Stimulated activated CD4-positive, alpha-beta T cell treated with anti-CD3 and anti-CD28 coated beads, Interleukin-15, amount 100 ng/mL, for 1 hour (primary cell): ENCODE measurements at places on chromosomes 7 and 10.

GRCh38 chr10:118596426-118597124 lies 1.1 kb upstream of the PRLHR start:
- no peak for DNase-seq

- DNase-seq: no peak
These were observed 1.7 kb downstream of the PLEKHS1 start for GRCh38 chr10:113753020-113753692.

DNA sequence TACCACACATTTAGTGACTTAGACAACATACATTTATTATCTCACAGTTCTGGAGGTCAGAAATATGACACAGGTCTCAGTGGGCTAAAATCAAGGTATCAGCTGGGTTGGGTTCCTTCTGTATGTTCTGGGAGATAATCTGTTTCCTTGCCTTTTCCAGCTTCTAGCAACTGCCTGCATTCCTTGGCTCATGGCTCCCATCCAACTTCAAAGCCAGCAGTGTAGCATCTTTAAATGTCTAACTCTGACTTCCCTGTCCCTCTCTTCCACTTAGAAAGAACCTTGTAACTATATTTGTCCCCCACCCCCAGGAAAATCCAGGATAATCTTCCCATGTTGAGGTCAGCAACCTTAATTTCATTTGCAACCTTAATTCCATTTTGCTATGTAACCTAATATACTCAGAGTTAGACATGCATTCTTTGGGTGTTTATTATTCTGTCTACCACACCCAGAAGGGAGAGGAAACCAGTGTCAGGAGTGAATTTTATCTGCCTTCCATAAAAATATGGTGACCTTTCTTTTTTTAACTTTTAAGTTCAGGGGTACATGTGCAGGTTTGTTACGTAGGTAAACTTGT lies 57.3 kb upstream of the SMIM30 start:
- no peak for DNase-seq

- no peak for DNase-seq
These were observed 42.2 kb upstream of the LAMB1 start for GRCh38 chr7:108045154-108045553.

DNA sequence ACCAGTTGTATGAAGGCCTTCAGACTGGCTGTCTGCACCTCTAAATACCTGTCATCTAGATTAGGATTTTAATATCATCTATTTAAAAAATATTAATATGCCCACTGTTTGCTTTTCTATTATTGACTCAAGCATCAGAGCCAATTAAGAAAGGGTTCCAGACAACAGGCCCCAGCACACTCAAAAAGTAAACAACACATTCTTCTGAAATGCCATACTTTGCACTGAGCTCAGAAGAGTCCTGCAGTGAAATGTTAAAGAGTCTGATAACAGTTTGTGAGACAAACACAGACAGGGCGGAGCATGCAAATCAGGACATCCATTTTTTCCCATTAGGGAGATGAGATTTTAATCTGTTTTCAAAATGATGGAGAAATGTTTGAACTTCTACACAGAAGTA lies 45.9 kb upstream of the KLF6 start:
- DNase-seq: no peak

DNA sequence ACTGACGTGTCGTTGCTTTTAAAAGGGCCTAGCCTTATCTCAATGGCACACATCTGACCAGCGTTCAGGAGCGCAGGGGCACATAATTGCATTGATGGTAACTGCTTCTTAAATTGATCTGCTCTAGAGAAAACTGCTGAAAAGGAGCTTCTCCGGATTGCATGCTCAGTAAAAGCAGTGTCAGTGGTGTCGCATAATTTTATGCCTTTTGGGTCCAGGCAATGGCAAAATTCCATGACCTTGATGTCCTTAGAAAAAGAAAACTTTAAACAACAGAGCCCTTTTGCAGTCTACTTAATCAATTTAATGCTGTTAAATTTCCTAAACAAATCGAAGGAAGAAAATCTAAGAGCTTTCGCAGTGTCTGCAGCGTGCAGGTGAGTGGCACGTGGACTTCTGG lies 75.7 kb downstream of the PTPRE start:
- no peak for DNase-seq

DNA sequence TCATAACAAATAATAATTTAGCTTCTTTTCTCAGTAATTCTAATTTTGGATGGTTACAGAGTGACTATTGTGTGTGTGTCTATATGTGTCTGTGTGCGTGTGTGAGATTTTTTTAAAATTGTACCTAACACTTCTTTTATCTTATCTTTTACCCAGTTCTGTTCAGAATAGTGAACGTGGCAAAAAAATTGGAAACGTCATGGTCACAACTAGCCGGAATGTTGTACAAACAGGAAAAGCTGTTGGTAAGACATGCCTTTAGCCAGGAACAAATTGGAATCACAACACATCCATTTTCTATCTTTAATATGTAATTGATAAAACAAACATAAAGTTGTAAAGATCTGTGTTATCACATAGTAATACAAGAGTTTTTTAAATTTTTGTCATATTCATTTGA lies 85.4 kb downstream of the AVL9 start:
- no peak for DNase-seq

DNA sequence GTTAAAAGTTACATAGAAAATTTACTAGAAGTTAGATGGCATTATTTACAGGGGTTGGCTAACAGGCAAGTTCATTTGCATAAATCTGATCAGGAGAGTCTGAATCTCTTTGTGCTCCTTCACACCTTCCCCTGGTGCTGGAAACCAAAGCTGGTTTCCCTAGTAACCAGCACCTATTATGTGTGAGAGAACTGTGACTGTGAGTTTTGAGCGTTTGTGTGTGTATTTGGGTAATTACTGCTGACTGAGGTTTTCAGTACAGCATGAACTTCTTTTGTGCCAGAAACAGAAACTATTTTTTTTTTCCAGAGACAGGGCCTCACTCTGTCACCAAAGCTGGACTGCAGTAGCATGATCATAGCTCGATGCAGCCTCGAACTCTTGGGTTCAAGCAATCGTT lies 10.3 kb upstream of the IFIT1B start:
- DNase-seq: no peak

DNA sequence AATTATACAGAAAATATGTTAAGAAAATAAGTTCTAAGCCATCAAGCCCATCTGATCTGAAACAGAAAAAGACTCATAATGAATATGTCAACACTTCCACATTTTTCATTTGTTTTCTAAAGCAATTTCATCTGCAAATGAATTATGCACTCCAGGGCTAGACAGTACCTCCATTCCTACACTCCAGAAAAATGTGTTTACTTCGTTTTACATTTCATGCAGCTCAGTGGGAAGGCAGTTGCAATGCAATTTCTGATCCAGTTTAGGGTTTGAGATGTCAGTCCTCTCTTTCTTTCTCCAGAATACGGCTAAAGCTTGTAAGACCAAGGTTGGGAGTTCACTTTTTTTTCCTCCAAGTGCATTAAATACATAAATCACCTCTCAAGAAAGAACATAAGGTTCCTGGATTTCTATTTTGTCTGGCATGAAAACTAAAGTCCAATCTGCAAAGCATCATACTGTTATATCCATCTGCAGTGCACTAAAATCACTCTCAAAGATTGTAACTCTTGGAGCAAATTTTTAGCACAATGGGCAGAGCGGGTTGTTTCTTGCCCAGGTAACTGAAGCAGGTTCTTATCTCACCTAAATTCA lies 348.8 kb upstream of the C7orf33 start:
- no peak for DNase-seq

- no peak for DNase-seq
These were observed 24.5 kb downstream of the CAV1 start for GRCh38 chr7:116549370-116549769.

GRCh38 chr7:72307566-72307965 lies 104.6 kb downstream of the CALN1 start:
- no peak for DNase-seq

GRCh38 chr7:127287133-127287532 lies 34.4 kb upstream of the GRM8 start:
- DNase-seq: no peak

- no peak for DNase-seq
These were observed 46.3 kb upstream of the PIK3CG start for GRCh38 chr7:106818736-106819135.

GRCh38 chr10:71765176-71765904 lies 8.0 kb downstream of the VSIR start:
- DNase-seq: no peak

- DNase-seq: no peak
These were observed 50.9 kb downstream of the SND1 start for GRCh38 chr7:127702938-127703337.

- DNase-seq: no peak
These were observed 2.9 kb downstream of the FOXI2 start for GRCh38 chr10:127739908-127740307.

DNA sequence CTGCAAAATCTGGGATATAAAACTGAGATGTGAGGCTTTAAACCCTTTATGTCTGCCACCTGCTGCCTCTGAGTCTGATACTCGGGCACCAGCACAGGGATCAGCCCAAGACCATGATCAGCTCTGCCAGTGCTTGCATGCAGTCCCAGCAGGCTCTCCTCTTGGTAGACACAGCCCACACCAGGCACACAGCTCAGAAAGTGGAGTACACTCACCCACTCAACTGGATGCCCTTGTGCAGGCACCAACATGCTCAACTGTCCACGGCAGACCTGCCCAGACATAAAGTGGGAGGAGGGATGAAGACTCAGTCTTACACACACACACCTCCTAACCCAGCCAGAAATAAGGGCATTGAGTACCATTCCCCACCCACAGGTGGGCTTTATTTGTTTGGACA lies 18.2 kb upstream of the MYH16 start:
- DNase-seq: no peak

- DNase-seq: peak; percentile 14
These were observed 60.1 kb upstream of the SORCS3 start for GRCh38 chr10:104580774-104581675.

- DNase-seq: no peak
These were observed 94.4 kb downstream of the ANK3 start for GRCh38 chr10:60295028-60295937.

- no peak for DNase-seq
These were observed 225.1 kb downstream of the TRIL start for GRCh38 chr7:28733035-28733434.

DNA sequence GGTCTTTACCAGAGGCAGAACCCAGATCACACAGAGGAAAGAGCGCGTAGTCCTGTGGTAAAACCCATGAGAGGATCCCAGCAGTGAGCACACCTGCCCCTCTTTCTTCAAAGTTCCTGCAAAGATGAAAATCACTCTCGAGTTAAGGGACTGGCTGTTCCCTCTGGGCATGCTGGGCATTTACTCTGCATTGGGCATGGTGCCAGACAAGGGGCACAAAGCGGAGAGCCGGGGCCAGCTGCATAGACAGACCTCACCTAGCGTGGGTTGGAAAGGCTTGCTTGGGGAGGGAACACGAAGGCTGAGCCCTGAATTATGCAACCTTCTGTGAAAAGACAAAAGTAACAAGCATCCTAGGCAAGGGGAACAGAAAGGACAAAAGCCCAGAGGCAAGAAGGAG lies 120.0 kb upstream of the TCERG1L start:
- DNase-seq: no peak

DNA sequence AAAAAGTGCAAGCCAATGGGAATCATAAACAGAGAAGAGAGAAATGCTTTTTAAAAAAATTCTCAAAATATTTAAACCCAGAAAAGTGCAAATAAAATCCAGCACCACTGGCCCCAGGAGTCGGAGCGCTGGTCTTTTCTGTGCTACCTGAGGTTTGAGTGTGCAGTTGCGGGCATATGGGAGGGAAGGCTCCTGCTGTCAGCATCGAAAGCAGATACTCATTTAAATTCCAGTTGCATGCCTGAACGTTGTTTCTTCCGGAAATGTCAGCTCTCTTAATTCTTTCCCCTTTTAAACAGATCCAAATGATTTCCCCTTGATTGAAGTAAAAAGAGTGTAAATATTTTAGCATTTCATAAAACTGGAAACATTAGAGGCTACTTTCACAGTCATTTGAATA lies 240.5 kb upstream of the GPR26 start:
- DNase-seq: no peak

- no peak for DNase-seq
These were observed 172.3 kb downstream of the C1GALT1 start for GRCh38 chr7:7354674-7355073.

- no peak for DNase-seq
These were observed 40.5 kb downstream of the DNAJB12 start for GRCh38 chr10:72314263-72314662.

- DNase-seq: no peak
These were observed 23.3 kb downstream of the PRTFDC1 start for GRCh38 chr10:24929056-24929544.

DNA sequence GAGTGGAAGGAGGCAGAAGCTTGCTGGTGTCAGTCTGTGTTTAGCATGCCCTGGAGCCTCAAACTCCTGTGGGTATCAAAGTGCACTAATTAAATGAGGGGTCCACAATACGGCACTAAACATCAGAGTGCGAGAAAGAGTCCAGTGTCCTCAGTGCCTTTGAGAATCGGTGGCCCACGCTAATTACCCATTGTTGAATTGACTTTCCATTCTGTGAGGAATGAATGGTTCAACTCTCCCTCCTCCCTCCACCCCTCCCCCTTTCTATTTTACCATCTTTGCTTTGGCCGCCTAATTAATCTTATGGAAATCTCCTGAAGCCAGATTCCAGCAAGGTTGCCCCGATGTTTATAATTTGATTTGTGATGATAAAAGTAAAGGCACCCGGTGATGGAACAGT lies 217.8 kb downstream of the TFEC start:
- no peak for DNase-seq

- DNase-seq: no peak
These were observed 110.1 kb downstream of the SNX13 start for GRCh38 chr7:17830206-17830605.

DNA sequence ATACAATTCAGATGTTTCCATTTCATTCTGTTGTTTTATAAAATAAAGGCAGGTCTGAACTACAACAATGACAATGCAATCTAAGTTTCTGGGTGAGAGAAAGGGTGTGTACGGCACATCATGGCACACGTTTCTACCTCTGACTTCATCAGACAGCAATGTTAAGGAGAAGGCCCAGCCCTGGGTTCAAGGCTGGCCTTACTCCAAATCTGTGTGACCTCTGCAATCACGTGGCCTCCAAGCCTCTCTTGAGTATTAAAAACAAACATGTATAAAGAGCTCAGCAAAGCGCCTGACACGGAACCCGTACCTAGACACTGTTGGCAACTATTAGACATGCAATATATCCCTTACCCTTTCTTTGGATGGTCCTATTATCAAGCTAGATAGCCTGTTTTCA lies 114.1 kb downstream of the LARP4B start:
- DNase-seq: no peak
